Epithelial cell of esophagus (primary cell): ENCODE measurements at places on chromosomes 13 and 19.

GRCh38 chr13:45527699-45528462 lies 63.1 kb downstream of the COG3 start:
- DNase-seq, result peak; percentile 81

GRCh38 chr13:26477681-26478080 lies 79.8 kb upstream of the WASF3 start:
- no peak for DNase-seq

GRCh38 chr13:94798738-94799137 lies 86.4 kb upstream of the SOX21 start:
- DNase-seq, result no peak

DNA sequence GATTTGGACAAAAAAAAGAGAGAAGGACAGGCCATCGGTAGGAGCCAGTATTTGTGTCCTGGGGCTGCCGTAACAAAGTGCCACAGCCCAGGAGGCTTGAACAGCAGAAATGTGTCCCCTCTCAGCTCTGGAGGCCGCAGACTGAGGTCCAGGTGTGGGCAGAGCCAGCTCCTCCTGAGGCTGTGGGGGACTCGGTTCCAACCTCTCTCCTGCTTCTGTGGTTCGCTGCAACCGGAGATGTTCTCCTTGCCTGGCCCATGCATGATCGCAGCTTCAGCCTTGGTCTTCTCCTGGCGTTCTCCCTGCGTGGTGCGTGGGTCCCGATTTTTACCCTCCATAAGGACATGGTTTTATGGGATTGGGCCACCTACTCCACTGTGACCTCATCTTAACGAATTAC lies 85.9 kb upstream of the SOX1 start:
- no peak for DNase-seq

GRCh38 chr19:29277102-29277501 lies 64.2 kb upstream of the UQCRFS1 start:
- DNase-seq, result no peak

DNA sequence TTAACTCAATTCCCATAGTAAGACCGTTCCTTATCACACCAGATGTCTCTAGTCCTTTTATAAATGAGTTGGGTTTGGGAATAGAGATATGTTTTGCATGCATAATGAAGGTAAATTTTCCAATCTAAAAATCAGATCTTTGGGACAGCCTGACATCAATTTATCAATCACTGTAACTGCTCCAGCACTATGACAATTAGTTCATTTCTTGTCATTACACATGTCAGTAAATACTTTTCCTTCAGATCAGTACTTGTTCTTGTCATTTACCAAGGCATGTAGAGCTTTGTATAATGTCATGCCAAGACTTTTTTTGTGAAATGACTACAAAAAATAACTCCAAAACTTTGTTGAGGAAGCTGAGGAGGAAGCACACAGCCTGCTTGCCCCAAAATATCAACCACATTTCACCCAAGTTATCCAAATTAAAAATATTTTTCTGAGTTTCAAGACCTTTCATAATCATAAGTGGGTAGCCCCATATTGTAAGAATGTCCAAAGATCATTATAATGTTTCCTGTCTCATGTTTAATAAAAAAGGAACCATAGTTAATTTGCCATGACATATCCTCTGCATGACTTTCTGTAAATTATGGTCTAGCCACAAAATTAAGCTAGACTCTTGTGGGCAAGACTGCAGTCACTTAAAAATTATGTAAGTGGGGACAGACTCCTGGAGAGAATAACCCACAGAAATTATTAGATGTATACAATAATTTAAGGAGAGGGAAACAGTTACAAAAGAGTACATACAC lies 586.8 kb downstream of the TBC1D4 start:
- DNase-seq, result no peak

- DNase-seq, result peak; percentile 56
Observed at GRCh38 chr19:1469255-1470054, 9.6 kb downstream of the C19orf25 start.

GRCh38 chr13:103815619-103816018 lies 749.4 kb upstream of the SLC10A2 start:
- DNase-seq, result peak; percentile 53

- DNase-seq, result no peak
Observed at GRCh38 chr13:51036418-51036817, 74.7 kb downstream of the C13orf42 start.

DNA sequence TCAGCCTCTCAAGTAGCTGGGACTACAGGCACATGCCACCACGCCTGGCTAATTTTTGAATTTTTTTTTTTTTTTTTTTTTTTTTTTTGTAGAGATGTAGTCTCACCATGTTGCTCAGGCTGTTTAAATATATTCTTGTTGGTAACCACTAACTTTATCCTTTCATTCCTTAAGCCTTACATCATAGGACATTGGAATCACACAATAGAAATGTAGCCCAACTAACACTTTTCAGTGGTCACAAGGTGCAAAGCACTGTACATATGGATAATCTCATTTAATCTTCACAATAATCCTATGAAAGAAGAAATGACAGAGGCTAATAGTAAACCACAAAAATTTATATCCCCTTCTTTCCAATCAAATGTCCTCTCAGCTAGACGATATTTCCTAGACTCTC lies 417.8 kb upstream of the DACH1 start:
- no peak for DNase-seq

- DNase-seq, result no peak
Observed at GRCh38 chr13:102376318-102376717, 25.5 kb downstream of the FGF14 start.

DNA sequence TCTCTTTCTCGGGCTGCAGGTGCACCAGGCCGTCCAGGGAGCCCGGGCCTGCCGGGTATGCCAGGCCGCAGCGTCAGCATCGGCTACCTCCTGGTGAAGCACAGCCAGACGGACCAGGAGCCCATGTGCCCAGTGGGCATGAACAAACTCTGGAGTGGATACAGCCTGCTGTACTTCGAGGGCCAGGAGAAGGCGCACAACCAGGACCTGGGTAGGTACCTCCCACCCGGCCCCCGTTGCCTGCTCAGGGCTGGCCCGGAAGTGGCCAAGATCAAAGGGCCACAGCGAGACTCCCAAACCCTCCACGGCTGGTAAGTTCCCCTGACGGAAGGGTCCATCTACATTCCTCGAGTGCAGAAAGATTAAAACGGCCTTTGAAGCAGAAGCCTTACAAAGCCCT lies 55.1 kb downstream of the RAB20 start:
- DNase-seq, result no peak

DNA sequence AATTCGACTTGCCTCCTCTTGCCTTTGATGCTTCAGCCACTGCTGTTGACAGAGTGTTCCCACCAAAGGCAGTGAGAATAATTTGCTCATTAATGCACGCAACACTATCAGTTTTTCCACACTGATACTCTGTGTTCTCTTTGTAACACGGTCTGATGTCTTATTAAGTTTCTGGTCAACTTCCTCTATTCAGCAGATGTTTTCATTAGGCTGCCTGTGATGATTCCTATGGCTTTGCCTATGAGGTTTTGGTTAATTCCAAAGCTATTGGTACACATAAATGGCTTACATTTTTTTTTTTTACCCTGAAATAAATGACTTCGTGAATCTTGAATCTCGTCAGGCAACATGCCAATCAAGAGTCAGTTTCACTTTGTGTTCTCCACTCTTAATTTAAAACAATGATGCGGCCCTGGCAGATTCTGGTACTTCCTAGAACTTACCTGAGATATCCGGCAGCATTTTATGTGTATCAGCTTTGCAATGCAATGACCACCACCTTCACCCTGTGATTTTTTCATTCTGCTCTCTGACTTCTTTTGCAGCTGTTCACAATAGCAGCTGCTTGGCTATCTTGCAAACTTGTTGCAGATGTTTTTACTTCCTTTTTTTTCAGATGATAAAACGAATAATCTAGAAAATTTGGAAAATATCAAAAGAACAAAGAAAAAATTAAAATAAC lies 27.5 kb upstream of the KL start:
- no peak for DNase-seq

DNA sequence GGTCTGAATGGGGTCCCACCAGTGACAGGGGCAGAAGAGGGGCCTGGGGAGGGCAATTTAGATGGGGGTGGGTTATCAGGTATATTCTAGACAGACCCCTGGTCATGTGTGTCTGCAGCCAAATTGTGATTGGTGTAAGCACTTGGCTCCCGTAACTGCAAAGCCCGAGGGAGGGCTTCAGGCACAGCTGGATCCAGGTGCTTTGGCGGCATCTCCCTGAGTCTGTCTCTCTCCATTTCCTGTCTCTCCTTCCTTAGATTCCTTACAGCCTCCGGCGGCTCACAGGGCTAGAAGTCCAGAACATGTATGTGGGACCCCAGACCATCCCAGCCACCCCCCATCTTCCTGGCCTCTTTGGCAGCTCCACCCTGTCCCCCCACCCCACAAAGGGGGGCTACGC lies 31.4 kb downstream of the DHX34 start:
- no peak for DNase-seq

DNA sequence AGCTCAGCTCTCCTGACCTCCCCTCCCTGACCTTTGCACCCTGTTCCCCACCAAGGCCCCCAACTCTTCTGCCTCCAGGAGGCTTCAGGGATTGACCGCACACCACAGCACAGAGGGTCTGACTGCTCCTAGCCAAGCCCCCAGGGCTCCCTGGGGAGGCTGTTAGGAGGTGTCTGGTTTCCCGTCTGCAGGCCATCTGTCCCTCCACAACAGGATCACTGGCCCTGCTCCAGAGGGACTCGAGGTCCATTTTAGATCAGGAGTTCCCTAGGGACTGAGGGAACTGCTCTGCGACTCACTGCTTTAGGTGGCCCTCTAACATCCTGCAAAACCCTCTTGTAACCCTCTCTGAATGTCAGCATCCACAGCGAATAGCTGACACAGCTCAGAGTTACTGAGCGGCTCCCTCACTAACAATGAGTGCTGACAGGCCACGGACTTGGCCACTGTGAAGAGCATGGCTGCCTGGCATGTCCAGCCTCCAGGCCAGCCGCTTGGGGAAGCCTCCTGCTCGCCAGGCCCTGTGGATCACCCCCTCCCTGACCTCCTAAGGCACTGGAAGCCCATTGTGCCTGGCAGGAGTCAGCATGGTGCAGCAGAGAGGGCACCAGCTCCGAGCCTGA lies 17.7 kb downstream of the GRIK5 start:
- DNase-seq, result peak; percentile 19

- no peak for DNase-seq
Observed at GRCh38 chr19:10566658-10567410, 1.0 kb upstream of the KRI1 start.

- DNase-seq, result no peak
Observed at GRCh38 chr13:48072787-48073186, 22.1 kb downstream of the MED4 start.

GRCh38 chr19:53853707-53854106 lies 14.0 kb upstream of the MYADM start:
- no peak for DNase-seq

DNA sequence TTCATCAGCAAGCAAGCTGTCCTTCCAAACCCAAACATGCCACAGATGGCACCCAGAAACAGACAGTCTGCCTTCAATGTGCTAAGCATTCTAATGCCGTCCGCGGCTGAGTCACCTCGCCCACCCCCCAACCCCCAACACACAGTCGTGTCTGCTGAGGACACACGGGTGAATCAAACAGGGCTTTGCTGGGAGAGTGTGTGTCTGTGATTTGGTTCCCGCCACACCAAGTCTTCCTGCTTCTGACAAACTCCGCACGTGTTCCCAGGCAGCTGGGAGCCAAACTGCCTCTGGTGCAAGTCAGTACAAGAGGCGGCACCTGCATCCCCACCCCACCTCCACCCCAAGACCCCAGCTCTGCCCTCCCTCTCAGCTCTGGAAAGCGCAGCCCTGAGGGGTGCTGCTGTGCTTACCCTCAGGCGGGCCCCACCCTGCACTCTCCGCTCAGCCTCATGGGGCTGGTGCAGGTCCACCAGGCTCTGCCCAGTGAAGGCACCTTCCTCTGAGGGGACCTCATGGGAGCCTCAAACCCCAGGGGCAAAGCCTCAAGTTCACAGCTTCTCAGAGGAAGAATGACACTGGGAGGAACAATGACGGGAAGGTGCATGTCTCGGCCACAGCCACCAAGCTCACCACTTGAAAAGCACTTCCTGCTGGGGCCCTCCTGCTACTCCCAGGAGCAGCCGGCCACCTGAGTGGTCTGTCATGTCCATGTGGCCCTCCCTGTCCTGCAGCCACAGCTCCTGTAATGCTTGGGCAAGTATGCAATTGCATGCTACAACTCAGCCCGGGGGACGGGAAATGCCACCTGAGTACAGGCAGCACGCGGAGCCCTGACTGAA lies 15.0 kb upstream of the SLC35E1 start:
- DNase-seq, result peak; percentile 84

GRCh38 chr13:24557081-24557480 lies 44.5 kb upstream of the PARP4 start:
- DNase-seq, result no peak

DNA sequence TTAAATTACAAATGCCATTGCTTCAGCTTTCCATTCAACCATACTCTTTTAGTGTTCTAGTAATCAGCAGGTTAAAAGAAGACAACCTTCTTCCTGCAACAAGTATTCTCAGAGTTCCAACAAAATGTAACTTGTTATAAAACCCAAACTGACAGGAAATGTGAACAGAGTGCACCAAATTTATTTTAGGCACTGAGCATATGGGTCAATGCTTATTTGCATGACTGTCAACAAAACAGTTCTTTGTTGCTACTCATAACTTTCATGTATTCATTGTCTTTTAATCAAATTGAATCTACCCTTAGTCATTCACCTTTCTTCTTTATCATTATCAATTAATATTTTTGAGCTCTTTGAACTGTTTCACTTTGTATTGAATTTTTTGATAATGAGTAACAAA lies 554.1 kb downstream of the DACH1 start:
- no peak for DNase-seq

DNA sequence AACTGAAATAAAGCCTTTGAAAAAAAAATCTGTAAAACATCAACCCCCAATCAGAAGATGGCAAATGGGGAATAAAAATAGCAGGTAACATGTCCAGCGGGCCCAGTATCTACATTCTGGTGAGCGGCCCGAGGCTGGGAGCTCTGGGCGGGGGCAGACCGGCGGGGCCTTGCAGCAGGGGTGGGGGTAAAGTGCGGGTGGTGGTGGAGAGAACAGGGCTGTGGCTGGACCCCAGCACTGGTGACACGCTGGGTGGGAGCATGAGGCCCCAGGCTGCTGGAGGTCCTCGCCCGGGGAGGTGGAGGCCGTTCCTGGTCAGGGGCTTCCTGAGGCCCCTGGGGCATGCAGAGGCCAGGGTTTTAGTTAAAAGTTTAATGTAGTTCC lies 1.7 kb downstream of the CAPS start:
- no peak for DNase-seq
